Coronary artery (tissue), 2 donors: ENCODE measurements at places on chromosomes 1 and 21.

DNA sequence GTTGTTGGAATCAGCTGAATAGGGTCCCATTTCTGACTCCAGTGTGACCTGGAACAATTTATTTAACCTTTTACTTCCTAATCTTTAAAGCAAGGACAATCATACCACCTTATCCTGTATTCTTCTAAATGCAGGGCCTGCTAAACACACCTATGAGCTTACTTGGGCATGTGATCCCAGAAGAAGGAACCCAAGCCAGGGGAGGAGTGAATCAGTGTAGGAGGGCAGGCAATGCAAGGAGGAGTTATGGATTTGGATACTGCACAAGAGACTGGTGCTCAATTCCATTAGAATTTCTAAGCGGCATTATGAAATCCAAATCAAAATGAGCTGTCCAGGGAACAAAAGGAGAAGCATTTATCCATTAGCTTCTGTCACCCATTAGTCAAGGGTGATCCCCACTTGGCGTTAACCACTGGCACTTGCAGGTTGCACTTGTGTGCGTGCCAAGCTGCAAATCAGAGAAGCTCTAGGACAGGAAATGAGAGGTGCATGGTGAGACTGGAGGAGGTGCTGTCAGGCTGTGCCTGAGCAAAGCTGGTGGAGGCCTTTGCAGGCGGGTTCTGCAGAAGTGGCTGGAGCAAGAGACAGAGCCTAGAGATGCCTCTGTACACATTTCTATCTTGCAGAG, 297.2 kb upstream of the PLXNA2 start:
- no peak for DNase-seq

GRCh38 chr1:178683291-178683690, 41.8 kb upstream of the RALGPS2 start:
- no peak for DNase-seq

DNA sequence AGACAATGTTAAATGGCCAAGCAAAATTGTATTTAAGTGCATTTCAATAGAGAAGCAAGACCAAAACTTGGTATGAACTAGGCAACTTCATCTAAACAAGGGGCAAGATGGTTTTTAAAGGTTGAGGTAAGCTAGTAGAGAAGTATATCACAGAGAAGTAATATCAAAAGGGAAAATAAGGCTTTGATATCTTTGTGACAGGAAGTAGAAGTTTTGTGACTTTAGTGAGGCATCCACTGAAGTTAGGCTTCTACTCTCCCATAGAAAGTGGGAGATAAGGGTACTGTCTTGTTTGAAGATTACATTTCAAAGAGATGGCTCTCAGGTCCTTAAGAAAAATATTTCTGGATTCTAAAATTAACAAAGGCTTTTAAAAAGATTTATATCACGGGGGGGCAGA, 8.9 kb downstream of the OR10T2 start:
- no peak for DNase-seq

- DNase-seq, result no peak
These were observed 26.2 kb downstream of the HSPA13 start for GRCh38 chr21:14356746-14357145.

DNA sequence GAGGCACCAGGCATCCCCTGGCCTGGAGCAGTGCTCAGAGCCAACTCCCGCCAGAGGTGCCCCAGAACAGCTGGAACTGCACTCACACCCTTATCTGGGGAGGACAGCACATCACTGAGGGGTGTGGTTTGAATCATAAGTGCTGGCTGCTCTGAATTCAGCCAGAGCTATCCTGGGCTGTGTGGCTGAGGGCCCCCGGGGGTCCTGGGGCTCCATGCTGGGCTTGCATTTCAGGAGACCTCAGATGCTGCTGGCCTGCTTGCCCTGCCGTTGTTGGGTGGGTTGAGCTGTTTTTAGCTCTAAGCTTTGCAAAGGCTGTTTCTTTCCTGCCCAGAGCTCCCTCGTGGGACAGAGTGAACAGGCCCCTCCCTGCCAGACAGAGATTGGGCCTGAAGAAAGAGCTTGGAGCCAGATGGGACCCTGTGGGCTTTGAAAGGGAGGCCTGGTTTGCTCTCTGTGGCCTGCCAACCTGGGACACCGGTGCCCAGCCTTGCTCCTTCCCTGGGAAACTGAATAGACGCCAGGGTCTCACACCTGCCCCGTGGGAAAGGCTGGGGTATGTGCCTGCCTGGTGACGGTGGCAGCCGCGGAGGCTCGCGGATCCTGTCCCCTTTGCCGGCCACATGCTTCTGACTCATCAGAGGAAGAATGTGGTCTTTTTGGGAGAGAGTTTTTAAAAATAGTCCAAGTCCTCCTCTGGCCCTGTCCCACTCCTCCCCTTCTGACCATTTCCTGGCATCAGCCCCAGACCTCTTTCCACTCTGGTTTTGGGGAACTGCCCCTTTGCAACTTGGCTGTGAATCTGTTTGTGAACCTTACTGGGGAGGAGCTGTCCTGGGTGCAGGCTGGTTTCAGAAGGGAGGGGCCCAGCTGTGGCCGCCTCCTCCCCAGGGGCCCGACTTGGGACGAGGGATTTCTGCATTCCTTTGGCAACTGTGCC, 30.0 kb downstream of the ARHGEF10L start:
- DNase-seq, result peak; percentile 99

DNA sequence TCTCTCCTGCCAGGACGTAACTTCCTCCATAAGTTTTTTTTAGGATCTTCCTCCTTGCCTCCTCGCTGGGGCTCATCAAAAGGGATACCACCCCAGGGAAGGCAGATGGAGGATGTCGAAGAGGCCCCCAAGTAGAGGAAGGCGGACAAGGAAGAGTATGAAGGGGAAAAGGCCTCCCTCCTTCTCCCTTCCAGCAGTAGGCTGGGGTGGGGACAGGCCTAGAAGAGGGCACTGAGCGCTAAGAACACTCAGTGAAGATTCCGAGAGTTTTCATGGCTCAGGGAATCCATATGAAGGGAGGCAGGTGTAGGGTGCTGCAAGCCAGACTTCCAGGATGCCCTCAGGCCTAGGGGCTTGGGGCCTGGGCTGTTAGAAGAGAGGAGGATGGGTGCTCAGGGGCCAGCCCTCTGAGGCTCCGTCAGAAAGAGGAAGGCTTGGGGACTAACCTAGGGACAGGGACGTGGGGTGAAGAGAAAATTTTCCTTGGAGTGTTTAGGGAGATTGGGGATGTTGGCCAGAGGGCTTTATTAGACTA, 1.8 kb upstream of the SLC6A9 start:
- DNase-seq, result no peak

DNA sequence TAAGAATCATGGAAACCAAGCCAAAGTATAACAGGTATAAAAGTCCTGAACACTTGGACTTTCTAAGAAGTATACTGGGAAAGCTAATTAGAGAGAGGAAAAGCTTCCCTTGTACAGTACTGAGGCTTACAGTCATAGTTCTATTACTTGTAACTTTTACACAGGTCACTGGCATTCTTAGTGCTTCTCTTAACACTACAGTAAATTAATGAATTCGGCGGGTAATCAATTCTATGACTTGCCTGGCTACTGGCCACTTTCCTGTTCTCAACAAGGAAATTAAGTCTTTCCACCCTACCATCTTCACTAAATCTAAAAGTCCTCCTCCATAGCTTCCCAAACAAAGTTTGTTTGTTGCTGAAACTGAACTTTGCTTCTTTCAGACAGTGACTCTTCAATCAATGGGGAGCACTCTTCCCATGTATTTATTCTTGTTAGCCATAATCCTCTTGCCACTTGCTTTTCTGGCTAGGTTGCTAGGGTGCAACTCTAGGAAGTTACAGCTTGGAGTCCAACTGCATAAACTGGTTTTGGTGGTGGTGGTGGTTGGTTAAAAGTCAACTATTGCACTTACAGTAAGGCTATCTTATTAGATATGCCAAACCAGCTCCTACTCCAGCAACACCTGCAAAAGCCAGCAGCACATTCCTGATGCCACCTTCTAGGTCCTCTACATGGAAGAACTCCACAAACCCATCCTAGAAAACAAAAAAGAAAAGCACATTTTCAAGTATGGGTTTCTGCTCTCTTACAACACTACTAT, 2.4 kb downstream of the MCL1 start:
- DNase-seq, result no peak

GRCh38 chr1:37858931-37859506, 373 bp downstream of the MTF1 start:
- DNase-seq, result no peak

DNA sequence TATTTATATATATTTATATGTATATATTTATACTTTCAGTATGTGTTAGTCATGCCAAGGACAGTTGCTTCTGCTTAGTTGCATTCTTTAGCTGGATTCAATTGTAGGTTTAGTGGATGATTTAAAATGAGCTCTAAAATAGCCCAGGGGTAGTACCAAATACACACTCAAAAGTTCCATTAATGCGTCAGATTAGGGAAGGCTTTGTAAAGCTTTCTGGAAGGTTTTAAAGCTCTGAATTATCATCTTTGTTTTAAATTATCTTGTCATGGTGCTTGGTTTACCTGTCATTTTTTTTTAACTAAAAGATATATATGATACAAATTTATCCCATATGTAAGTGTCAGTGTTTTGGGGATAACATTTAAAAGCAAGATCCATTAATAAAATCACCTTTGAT, 242.7 kb upstream of the ADAMTS5 start:
- DNase-seq, result no peak

- DNase-seq, result no peak
These were observed 5.2 kb downstream of the TRNP1 start for GRCh38 chr1:26998429-26999300.

- peak; percentile 90 for DNase-seq
These were observed at the start of gene SPSB1 for GRCh38 chr1:9292361-9293240. Gene SPSB1, plus strand, starts transcription at chr1:9292894. Its CDS starts 62,998 bp downstream, at chr1:9355892.

GRCh38 chr1:38244218-38244845, 197.7 kb upstream of the POU3F1 start:
- DNase-seq, result no peak

- DNase-seq, result no peak
These were observed 83.9 kb downstream of the DYRK1A start for GRCh38 chr21:37450445-37450941.

DNA sequence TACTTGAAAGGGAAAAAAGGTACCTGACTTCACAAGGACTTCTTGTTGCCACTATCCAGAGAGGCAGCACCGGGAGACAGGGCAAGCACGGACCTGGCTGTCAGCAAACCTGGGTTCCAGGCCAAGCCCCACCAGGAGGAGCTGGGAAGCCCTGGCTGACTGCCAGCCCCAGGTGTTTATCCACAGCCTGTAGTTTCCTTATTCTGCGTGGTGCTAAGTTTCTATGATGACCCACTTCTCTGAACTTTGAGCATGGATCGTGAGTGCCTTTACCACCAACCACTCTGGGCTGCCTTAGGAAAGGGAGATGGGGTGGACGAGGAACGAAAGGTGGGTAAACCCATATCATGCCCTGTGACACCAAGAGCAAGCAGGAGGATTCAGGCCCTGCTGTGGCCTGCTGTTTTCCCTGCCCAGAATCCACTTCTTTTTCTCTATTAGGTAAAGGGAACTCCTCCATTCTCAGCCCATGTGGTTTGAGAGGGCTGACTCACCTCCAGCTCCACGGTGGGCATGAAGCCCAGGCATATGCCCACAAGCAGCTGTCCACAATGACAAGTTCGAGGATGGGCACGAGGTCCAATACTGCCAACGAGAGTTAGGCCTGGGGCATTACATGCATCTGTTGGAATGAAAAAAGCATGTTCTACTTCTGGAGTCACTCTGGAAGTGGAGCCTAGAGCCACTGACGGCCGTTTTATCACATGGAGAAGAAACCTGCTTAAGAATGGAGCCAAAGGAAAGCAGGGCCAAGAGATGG, 20.3 kb downstream of the TSPAN2 start:
- DNase-seq, result no peak

DNA sequence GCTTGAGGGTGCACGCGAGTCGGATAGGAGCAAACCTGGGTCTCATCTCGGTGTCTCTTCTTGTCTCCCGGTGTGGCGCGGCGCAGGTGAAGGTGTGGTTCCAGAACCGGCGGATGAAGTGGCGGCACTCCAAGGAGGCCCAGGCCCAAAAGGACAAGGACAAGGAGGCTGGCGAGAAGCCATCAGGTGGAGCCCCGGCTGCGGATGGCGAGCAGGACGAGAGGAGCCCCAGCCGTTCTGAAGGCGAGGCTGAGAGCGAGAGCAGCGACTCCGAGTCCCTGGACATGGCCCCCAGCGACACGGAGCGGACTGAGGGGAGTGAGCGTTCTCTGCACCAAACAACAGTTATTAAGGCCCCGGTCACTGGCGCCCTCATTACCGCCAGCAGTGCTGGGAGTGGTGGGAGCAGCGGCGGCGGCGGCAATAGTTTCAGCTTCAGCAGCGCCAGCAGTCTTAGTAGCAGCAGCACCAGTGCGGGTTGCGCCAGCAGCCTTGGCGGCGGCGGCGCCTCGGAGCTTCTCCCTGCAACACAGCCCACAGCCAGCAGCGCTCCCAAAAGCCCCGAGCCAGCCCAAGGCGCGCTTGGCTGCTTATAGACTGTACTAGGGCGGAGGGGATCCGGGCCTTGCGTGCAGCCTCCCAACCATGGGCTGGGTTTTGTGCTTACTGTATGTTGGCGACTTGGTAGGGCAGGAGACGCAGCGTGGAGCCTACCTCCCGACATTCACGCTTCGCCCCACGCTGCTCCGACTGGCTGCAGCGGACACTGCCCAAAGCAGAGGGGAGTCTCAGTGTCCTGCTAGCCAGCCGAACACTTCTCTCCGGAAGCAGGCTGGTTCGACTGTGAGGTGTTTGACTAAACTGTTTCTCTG, 5.1 kb downstream of the HLX start:
- no peak for DNase-seq

GRCh38 chr1:192814805-192815204, 6.0 kb downstream of the RGS2 start:
- DNase-seq, result no peak

DNA sequence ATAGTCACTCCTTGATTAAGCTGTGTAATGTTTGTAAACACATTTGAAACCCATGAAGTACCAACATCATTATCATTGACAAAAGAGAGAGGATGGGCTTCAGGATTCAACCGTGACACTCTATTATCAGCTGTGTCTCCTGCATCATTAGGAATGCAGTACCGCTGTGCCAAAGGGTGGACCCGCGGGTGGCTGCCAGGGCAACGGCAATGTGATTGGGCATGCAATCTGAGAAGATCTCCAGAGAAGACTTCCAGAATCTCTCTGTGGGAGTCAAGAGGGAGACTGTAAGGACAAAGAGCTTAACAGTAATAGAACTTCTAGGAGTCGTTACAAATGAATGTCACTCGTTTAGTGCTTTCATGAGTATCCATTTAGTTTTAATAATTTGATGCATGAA, 97.9 kb downstream of the USH2A start:
- no peak for DNase-seq

GRCh38 chr1:147377263-147378246, 135.1 kb downstream of the CHD1L start:
- no peak for DNase-seq

- DNase-seq, result no peak
These were observed 15.4 kb downstream of the HDAC1 start for GRCh38 chr1:32307324-32307723.

- no peak for DNase-seq
These were observed 80.4 kb upstream of the C1orf87 start for GRCh38 chr1:60153961-60154360.

DNA sequence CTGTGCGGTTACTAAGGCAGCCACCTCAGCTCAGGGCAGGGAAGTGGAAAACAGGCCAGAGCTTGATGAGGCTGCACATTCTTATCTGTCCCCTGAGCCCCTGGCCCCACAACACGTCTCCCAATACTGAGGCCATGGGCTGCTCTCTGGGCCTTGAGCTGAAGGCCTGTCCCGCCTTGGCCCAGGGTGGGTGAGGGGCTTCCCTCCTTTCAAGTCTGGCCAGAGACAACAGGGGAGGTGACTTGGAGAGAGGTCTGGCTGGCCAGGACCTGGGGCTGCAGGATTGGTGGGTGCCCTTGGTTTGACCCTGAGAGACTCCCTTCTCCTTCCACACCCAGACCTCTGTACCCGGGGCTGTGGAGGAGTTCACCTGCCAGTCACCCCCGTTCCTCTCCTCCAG, 563.8 kb downstream of the PTPRU start:
- DNase-seq, result no peak
